ENCODE measurements at places on chromosomes 4 and X.

DNA sequence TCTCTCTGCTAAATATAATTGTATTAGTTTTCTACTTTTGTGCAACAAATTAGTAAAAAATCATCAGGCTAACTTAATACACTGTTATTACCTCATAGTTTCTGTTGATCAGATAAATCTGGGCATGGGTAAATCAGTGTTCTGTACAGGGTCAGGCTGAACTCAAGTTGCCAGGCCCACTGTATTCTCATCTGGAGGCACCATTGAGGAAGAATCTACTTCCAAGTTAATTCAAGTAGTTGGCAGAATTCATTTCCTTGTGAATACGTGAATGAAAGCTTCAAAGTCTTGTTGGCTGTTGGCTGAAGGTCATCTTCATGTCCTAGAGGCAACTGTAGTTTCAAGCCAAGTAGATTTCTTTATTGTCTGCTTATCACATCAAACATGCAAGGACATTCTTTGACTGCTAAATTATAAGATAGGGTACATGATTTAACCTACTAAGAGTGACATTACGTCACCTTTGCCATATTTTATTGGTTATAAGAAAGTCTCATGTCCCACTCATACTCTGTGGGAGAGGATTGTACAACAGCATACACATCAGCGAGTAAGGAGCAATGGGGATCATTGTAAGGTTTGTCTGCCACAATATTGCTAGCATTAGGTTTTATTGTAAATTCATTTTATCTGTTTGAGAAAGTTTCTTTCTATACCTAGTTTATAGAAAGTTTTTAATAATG is 1219.0 kb downstream of the ARAP2 start:
- DNase-seq = no peak

DNA sequence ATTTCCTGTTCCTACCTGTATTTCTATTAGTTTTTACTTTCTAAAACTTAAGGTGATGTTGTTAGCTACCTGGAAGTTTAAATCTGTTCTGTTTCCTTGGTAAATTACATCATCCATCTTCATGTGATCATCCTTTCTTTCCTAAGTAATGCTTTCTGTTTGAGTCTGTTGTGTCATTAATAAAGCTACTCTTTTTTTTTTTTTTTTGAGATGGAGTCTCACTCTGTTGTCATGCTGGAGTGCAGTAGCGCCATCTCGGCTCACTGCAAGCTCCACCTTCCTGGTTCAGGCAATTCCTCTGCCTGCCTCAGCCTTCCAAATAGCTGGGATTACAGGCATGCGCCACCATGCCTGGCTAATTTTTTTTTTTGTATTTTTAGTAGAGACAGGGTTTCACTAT is 73.3 kb downstream of the FIP1L1 start:
- DNase-seq = no peak

GRCh38 chr4:82721819-82722423 is 76.7 kb downstream of the SCD5 start:
- no peak for DNase-seq

- DNase-seq = no peak
These were observed 145.4 kb upstream of the PLAC1 start for GRCh38 chrX:134803551-134804183.

DNA sequence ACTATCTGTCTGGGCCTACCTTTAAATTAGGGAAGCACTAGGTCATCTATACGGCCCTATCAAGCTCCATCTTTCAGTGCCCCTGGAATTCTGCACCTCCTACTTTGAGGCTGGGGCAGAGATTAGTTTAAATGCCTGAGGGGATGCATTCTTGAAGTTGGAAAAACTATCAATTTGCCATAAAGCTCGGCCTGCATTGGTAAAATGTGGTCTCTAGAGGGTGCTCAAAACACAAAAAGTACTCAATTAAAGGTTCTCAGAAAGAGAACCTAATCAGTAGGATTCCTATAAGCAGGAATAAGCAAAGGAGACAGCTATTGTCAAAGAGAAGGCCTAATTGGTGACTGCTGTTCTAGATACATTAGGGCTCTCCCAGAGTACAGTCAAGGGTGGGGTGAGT is 111.7 kb downstream of the AMER1 start:
- DNase-seq = no peak

All from DMS79 (cell line).